Hematopoietic multipotent progenitor cell treated with erythropoietin and hydrocortisone succinate and interleukin-3 and kit ligand, for 15 days (in vitro differentiated cells): ENCODE measurements at places on chromosomes 3 and 15.
A peak's percentile ranks its signal among the peaks of the same experiment; 100 is the strongest.

GRCh38 chr3:155382396-155383042 is 89.0 kb upstream of the STRIT1 start:
- peak; percentile 17 for DNase-seq

- no peak for DNase-seq
Observed at GRCh38 chr3:35867791-35868190, 228.5 kb downstream of the ARPP21 start.

DNA sequence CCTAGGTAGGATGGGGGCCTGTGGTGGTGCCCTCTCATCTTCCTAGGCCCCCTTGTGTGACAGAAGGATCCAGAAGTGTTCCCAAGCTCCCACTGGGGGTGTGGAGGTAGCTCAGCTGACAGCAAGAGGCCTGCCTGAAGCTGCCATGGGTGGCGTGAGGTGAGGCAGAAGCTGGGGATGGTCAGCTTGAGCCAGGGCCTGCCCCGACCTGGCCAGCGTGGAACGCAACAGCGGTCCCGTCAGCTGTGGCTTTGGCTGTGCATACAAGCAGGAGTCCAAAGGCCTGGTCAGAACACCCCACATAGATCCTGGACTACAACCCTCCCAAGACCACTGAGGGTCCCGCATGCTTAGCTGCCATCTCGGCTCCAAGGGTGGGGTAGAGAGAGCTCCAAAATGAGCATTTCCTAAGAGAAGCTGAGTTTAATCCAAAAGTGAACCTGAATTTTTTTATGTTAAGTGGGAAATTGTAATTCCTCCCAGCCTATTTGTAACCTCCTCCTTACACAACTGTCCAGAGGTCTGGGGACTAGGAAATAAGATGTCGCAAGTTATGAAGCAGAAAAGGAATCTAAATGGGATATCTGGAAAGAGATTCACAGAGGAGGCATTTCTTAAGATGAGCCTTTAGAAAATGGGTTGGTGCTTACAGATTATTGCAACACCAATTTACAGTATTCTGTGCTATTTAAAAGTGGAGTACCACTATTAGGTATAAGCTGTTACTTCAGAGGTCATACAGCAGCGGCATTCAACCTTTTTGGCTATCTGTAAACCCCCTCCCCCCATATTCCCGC is 9.9 kb upstream of the PLA2G4D start:
- DNase-seq, result no peak

GRCh38 chr3:139636511-139636910 is 41.3 kb downstream of the NMNAT3 start:
- DNase-seq, result no peak

DNA sequence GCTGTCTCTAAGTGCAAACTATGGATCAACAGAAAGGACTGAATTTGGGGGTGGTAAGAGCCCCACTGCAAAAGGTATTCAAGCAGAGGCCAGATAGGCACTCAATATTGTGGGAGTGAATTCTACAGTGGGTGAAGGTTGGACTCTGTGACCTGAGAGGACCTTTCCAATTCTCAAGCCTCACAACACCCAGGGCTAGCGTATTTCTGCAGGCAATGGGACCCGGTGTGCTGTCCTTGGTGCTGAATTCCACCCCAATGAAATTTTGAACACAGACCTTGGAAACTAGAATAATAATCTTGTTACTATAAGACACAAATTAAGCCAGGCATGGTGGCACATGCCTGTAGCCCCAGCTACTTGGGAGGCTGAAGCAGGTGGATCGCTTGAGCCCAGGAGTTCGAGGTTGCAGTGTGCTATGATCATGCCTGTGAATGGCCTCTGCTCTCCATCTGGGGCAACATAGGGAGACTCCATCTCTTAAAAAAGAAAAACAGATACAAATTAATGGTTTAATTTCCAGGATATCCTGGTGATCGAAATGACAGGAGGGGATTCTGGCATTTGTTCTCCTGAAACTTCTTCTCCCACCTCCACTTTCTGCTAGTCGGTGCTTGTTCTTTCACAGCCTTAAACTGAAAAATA is 135.4 kb downstream of the RAB11A start:
- no peak for DNase-seq

DNA sequence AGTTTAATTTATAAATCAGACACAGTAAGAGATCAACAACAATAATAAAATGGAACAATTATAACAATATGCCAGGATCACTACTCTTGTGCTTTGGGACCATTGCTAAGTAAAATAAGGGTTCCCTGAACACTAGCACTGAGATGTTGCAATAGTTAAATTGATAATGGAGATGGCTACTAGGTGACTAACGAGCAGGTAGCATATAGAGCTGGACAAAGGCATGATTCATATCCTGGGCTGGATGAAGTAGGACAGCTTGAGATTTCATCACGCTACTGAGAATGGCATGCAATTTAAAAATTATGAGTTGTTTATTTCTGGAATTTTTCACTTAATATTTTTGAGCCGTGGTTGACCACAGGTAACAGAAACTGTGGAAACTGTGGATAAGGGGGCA is 20.7 kb upstream of the MYZAP start:
- DNase-seq, result no peak

- no peak for DNase-seq
Observed at GRCh38 chr3:196517919-196518318, 2.8 kb upstream of the SMCO1 start.

- no peak for DNase-seq
Observed at GRCh38 chr3:11165476-11165875, 11.2 kb downstream of the HRH1 start.

DNA sequence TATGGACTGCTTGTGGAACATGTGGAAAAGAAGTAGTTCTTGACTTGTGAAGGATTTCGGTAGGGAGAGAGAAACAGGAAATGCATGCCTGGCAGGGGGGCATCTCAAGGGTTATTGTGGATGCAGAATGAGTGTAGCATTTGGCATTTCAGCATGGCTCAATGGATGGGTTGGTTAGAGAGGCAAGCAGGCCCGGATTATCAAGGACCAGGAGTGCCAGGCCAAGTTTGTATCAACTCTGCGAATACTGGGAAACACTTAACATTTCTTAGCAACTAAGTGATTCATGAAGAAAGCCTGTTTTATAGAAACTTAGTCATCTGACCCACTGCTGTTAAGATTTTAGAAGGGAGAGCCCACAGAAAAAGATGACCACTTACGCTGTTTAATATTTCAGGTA is 33.6 kb downstream of the KIF15 start:
- no peak for DNase-seq

DNA sequence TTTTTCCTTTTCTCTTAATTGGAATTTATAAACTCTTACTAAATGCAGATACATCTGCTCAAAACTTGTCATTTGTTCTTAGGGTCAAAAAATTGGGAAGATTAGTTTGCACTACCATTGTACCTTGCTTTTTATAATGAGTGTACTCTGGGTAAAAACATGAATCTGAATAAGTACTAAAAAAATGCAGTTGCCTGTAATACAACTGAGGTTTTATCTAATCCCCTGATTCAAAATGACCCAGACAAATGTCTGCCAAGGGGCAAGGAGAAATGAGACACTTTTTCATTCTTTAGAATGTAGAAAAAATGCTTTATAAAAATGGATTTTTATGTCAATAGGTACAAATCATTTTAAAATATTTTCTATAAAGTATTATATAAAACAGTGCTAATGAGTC is 42.4 kb downstream of the RASA2 start:
- no peak for DNase-seq

GRCh38 chr15:88900309-88900981 is 5.1 kb upstream of the HAPLN3 start:
- no peak for DNase-seq

DNA sequence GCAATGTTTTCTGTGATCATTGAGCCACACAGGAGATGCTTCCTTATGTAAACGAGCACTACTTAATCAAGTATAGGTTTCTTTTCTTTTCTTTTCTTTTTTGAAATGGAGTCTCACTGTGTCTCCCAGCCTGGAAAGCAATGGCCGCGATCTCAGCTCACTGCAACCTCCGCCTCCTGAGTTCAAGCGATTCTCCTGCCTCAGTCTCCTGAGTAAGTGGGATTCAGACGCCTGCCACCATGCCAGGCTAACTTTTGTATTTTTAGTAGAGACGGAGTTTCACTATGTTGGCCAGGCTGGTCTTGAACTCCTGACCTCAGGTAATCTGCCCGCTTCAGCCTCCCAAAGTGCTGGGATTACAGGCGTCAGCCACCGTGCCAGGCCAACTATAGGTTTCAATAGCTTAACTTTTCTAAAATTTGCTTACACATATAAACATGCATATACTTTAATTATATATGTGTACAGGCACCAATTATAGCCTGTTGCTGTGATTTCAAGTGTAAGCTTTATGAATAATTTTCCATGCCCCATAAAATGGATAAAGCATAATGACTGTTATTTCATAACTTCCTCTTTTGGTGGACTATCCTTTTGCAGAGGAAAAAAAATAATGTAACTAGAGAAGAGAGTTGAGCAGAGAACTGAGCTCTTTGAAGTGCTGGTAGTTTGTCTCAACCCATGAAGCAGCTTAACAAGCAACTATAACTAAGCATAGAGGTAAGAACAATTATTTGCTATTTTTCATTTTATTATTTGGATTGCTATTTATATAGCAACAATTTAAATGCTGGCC is 24.8 kb upstream of the MBNL1 start:
- DNase-seq, result peak; percentile 44

DNA sequence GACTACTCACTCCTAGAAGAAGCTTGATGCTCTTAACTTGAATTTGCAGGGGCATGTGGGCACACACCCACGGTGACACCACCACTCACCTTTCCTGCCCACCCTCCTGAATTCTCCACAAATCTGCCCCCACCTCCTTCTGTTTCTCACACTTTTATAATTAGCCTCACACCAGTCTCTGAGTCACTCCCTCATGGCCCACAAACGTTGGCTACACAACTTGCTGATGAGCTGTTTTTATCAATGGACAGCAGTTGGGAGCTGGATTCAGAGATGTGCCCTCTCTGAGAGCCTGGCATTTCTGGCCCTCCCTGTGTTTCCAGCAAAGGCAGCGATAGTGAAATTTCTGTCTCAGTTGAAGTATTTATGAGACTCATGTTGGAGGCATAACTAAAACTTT is 1.3 kb downstream of the COLQ start:
- peak; percentile 82 for DNase-seq

DNA sequence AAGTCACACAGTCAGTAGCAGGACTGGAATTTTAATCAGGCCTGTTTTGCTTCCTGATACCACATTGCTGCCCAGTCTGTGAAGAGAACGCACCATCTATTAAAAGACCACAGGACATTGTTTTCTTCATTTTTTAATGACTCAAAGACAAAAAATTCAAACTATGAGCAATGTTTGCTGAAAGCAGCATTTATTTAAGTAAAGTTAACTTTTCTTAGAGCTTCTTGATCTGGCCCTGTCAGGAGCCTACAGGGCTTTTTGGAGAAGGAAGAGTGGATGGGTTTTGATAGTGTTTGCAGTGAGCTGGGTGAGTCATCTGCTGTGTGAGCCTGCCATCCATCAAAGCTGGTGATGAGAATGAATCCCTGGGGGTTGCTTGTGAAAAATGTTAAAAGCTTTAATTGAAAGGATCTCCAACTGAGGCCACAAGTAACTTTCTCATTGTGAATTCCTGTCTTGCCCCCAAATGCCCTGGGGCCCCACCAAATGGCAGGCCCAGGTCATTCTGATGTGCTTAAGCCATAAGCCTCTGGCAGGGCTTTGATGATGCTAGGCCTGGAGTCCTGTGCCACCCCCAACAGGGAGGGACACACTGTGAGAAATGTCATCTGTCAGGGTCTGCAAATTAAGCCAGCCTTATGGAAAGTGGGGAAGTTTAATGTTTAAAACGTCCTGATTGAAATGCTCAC is 136.2 kb upstream of the PFN2 start:
- no peak for DNase-seq

DNA sequence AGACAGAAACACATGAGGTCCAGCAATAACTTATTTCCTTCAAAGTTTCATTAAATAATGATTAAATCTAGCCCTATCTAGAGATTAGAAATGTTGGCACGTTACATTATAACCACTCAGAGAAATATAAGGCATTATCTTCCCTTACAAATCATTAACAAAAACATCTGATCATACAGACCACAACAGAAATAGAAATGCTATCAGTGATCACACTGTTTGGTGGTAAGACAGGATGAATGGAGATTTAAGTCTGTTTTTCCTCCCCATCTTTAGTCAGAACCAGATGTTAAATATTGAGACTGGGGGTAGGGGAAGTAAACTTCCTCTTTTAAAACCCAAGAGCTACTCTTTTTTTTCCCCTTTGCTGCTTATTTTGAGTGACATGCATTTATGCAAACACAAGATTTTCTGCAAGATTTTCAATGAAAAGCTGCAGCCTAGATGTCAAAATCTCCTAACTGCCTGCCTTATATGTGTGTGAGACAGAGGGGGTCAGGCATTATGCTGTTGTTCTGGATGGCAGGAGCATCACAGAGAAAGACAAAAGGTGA is 70.4 kb downstream of the CBLB start:
- DNase-seq, result no peak

GRCh38 chr3:117483839-117484238 is 774.3 kb downstream of the TUSC7 start:
- no peak for DNase-seq

- no peak for DNase-seq
Observed at GRCh38 chr3:46852839-46853355, 10.3 kb downstream of the MYL3 start.

GRCh38 chr3:43030162-43030935 is 51.2 kb downstream of the GASK1A start:
- no peak for DNase-seq

GRCh38 chr3:52682016-52682415 is 3.7 kb downstream of the PBRM1 start:
- peak; percentile 25 for DNase-seq
